PC-9 (cell line): ENCODE measurements at places on chromosomes 6 and 20.
A peak's percentile ranks its signal among the peaks of the same experiment; 100 is the strongest.

DNA sequence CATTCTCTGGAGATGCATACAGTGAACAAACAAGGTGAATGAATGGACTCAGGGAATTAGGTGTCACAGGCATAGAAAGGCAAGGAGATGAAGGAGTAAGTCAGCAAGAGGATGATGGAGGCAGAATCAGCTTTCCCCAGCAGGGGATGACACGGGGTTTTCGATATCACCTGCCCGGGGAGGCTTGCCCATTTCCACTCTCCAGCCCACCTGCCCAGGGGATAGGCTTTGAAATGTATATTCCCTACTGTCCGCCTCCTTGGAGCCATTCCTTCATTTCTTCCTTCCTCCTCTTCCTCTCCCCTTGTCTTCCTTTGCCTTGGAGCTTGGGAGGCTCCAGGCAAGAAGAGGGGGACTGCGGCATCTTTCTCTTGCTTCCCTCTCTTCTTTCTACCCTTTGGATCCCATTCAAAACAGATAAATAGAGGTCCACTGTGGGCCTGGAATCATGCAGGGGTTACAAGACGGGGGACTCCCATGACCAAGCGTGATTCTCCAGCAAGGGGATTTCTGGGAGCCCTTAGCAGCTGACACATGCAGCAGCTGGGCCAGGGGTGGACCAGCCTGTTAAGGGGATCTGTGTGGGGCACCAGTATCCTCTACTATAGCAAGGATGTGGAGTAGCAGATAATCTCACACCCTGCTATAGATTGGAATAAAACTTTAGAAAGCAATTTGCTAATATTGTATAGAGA lies 23.5 kb upstream of the RNF24 start:
- no peak for DNase-seq

- DNase-seq: no peak
These were observed 1.5 kb upstream of the PPDPF start for GRCh38 chr20:63518946-63519667.

DNA sequence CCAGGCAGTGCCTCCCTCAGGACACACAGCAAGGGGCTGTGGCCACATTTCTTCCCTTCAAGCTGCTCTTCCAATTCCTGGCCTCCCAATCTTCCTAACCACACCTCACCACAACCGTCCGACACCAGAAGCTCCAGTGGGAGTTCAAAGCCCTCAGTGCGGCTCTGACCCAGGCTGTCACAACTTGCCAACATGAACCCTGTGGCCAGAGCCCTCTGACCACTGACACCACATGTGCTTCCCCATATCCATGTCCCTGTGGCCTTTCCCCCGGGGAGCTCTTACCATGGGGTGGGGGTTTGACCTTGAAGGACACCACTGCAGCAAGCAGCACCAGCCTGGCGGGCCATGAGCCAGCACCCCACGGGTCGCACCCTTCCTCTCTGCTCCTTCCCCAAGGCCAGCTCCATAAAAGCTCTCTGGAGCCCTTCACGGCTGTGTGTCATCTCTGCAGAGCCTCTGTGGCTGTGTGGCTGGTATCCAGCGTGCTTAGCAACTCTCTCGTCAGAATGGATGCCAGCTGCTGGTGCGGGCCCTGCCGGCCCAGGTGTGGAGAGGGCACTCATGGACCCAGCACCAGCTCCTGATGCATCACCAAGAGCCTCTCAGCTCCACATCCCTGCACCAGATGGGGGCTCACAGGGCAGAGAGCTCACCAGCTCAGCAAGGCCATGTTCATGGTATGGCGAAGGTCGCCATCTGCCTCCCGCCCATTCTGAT lies 106.1 kb downstream of the PSMB1 start:
- no peak for DNase-seq

GRCh38 chr6:9140172-9140571 lies 704.8 kb upstream of the SLC35B3 start:
- DNase-seq: no peak

GRCh38 chr20:44540834-44541233 lies 19.0 kb upstream of the SERINC3 start:
- no peak for DNase-seq

GRCh38 chr20:33079259-33079658 lies at the start of gene BPIFB4:
Gene BPIFB4 (plus strand): TSS chr20:33079643. CDS start chr20:33081527, 1,884 bp downstream.
- no peak for DNase-seq

GRCh38 chr6:3233904-3234303 lies 6.5 kb upstream of the TUBB2B start:
- no peak for DNase-seq

DNA sequence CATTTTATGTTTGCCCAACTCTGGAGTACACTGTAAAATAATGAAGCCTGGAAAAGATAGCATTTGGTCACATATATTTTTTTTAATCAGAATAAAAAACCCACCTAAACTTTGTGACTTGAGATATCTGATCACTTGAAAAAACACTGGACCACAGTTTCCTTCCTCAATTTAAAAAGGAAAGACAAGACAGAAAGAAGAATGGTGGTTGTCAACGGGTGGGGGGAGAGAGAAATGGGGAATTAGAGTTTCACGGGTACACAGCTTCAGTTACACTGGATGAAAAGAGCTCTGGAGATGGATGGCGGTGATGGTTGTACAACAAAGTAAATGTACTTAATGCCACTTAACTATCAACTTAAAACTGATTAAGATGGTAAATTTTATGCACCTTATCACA lies 14.7 kb upstream of the DST start:
- DNase-seq: no peak

- no peak for DNase-seq
These were observed 88.4 kb downstream of the PXDC1 start for GRCh38 chr6:3663081-3663480.

GRCh38 chr6:12419631-12420272 lies 129.6 kb downstream of the EDN1 start:
- DNase-seq: no peak

- DNase-seq: no peak
These were observed 41.0 kb downstream of the MOCS1 start for GRCh38 chr6:39893286-39893685.

GRCh38 chr6:5054245-5054873 lies 30.8 kb upstream of the PPP1R3G start:
- DNase-seq: no peak

- DNase-seq: no peak
These were observed 90.5 kb upstream of the SLC24A3 start for GRCh38 chr20:19121916-19122315.

- DNase-seq: no peak
These were observed 6.4 kb downstream of the SLC2A12 start for GRCh38 chr6:134046054-134046453.

GRCh38 chr6:45098256-45098655 lies 229.9 kb upstream of the RUNX2 start:
- no peak for DNase-seq

DNA sequence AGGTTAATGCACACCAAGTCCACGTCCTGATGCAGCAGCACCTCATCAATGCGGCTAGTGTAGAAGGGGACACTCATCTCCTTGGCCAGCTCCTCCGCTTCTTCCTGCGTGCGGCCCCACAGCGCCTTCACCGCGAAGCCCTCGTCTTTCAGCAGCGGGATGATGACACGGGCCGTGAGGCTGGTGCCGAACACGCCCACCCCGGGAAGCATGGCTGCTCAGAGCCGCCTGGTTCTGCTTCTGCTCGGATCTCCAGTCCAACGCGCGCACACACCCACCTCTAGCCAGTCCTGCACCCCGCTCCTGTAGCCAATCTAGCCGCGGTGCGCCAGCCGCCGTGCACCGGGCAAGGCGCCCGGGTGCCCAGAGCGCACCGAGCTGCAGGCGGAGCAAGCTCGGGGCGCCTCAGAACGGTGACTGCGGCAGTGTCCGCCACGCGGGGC lies 700 bp downstream of the GFOD1 start:
- DNase-seq: no peak

GRCh38 chr20:17674722-17675518 lies 7.1 kb downstream of the RRBP1 start:
- no peak for DNase-seq

GRCh38 chr20:46698788-46699187 lies 9.5 kb upstream of the TP53RK start:
- no peak for DNase-seq

GRCh38 chr6:127945434-127946097 lies 44.7 kb upstream of the THEMIS start:
- DNase-seq: no peak

- no peak for DNase-seq
These were observed 8.5 kb downstream of the TFAP2C start for GRCh38 chr20:56637576-56637975.

- DNase-seq: no peak
These were observed 15.5 kb downstream of the TPD52L1 start for GRCh38 chr6:125169058-125169457.

DNA sequence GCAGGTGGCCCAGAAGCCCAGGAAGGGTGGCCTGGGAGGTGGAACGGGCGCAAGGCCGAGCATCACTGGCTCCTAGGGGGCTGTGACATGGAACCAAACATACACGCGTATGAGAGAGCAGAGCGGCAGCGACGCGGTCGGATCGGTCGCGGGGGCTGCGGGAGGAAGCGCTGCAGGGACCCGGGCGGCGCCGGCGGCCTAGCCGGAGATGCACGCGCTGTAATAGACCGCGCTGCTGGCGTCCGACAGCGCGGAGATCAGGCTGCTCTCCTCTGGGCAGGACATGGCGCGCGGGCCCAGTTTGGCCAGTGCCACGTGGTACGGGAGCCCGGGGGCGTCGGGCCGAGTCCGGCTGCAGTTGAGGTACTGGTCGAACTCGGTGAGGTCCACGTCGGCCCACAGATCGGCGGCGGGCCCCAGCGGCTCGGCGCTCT lies 1.5 kb downstream of the SOX18 start:
- DNase-seq: no peak

- DNase-seq: no peak
These were observed 187.1 kb downstream of the BCAS1 start for GRCh38 chr20:53883098-53883911.

GRCh38 chr6:17665132-17665531 lies 41.6 kb downstream of the NUP153 start:
- no peak for DNase-seq

DNA sequence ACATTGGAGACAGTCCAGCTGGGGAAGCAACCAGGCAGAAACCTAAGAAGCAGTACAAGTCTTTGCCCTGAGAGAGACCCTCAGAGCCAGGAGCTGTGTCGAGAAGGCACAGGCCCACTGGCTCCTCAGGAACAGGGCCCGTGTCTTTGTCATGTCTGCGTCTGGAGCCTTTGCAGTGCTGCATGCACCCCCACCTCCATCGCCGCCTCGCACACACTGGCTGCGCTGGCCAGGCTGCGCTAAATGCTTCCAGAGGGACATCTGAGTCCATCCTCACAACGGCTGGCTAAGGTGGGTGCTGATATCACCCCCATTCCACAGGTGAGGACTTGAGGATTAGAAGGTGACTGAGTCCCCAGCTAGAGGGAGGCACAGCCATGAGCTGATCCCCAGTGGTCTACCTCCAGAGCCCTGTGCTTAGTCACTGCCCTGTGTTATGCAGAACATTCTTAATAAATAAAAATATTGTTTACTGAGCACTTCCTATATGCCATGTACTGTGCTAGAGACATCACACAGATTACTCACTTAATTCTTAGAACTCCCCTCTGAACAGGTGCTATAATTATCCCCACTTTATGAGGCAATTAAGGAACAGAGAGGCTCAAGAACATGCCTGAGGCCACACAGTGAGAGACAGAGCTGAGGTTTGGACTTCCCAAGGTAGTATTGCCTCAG lies 27.6 kb downstream of the GABRR2 start:
- no peak for DNase-seq

- DNase-seq: no peak
These were observed 86.1 kb downstream of the PREX1 start for GRCh38 chr20:48741669-48742068.

GRCh38 chr6:79404677-79405076 lies 132.6 kb downstream of the LCA5 start:
- DNase-seq: no peak

DNA sequence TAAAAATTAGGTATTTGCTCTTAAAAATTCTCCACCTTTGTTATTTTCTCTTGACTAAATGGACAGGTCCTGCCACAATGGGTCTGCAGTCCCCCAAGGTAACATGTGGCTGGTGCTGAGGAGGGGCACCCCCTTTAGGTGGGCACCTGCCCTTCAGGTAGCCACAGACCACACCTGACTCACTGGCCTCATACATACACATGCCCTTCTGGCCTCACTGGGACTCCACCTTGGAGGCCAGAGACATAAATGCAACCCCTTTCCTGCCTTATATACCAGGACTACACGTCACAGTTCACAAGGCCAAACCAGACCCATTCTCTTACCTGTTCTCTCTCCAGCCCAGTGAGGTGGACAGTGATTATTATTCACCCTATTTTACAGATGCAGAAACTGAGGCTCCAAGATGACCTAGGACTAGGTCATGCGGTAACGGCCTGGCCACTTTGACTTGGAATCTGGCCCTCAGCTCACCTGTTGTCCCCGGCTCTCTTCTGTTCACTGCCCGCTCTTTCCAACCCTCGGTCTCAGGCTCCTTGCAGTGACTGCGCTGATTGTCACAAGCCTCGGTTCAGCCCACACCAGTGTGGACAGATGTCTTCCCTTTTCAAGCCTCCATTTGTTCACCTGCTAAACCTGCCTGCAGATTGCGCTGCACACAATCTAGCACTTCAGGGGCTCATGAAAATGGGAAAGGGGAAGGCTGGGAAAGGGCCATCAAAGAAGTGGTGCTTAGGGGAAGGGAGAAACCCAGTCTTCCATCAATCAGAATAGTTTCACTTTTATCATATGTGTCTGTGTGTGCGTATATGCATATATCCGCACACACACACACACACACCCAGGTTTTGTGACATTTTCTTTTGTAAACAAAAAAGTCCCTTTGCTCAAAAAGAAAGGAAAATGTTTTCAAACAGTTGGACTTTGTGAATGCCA lies 121.7 kb downstream of the BCAS1 start:
- DNase-seq: no peak

DNA sequence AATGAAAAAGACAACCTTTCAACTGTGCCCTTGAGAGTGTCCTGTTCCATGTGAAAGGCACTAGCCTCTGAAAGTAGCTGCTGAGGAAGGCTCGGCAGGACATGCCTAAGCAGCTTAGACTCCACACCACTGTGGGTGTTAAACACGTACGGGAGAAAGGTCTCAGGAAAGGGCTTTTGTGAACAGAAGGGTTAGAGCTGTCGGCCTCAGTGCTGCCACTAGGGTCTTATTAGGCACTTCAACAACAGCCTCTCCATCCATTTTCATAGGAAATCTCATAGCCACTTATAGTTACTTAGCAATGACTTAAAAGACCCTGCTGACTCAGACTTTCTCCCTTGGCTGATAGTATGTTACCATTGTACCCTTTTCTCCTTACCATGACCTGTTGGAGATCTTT lies 662.8 kb downstream of the TBC1D32 start:
- DNase-seq: no peak

- DNase-seq: no peak
These were observed 12.4 kb downstream of the MAFB start for GRCh38 chr20:40676491-40677269.

DNA sequence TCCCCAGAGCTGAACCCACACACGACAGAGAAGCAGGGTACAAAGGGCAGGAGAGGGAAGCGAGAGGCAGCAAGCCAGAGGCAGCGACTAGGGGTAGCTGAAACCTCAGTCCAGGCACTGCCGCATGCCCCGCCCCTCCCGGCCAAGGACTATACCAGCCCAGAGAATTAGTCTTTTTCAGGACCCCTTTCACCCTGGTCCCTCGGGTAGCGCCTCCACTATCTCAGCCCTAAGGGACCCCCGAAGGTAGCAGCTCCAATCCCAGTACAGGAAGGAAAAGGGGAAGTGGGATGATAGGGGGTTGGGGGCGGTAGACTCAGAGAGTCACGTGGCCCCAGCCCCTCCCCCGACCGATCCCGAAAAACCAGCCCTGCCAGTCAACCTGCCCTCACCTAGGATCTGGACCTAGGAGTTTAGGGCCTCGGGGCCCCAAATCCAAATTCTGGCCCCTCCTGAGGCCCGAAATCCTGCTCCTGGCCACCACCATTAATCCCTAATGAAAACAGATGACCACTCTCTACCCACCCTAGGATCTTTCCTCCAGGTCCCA lies 1.3 kb downstream of the RGL2 start:
- DNase-seq: peak; percentile 89
